CD4-positive, alpha-beta T cell treated with Interferon gamma for 1 hour (primary cell): ENCODE measurements at places on chromosomes 4 and X.

- no peak for DNase-seq
Observed at GRCh38 chrX:69150281-69150960, 14.8 kb downstream of the PJA1 start.

GRCh38 chr4:153140294-153140693, 63.9 kb upstream of the TRIM2 start:
- DNase-seq: no peak

DNA sequence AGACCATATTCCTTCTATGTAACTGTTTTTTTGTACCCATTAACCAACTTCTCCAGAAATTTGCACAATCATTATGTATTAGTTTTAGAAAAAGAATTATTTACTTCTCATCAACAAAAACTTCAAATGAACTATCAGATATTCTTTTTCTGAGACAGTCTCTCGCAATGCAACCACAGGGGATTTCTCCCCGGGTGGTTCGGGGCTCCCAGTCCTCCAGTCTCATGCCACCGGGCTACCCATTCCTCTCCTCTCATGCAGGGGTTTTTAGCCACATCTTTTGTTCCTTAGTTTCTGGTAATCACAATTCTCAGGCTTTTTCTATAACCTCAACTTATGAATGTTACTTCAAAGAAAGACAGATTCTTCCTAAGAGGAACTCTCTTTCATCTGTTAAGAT, 46.6 kb upstream of the CLNK start:
- no peak for DNase-seq

DNA sequence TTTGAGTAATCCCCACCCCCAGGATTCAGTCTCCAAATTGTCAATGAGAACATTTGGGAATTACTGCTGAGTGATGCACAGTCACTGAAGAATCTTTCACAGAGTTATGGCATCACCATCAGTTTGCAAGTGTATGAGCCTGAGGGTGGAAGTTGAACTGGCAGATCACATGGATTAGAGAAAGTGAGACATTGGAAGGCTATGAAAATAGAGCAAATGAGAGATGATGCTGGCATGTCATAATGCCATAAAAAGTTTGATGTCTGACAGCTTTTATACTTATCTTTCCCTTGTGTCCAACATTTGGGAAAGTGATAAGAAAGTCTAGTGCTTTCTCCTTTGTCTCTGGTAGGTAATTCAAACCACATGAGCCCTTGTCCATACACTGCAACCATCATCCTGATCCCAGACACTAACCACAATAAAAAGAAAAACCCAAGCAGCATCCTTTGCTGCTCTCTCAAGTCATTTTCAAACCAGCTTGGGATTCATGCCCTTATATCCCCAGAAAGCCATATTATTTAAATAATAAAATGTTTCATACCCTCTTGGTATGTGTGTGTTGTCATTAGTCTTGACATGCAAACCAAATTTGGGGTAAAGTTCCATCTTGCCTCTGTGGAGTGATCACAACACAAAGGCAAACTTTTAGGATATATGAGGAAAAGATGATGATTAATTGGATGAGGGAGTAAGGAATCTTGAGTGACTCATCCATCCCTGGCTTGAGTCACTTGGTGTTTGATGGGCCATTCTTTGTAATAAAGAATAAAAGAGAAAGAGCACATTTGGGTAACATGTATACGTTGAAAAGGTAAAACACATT, 438.9 kb downstream of the GRXCR1 start:
- no peak for DNase-seq

DNA sequence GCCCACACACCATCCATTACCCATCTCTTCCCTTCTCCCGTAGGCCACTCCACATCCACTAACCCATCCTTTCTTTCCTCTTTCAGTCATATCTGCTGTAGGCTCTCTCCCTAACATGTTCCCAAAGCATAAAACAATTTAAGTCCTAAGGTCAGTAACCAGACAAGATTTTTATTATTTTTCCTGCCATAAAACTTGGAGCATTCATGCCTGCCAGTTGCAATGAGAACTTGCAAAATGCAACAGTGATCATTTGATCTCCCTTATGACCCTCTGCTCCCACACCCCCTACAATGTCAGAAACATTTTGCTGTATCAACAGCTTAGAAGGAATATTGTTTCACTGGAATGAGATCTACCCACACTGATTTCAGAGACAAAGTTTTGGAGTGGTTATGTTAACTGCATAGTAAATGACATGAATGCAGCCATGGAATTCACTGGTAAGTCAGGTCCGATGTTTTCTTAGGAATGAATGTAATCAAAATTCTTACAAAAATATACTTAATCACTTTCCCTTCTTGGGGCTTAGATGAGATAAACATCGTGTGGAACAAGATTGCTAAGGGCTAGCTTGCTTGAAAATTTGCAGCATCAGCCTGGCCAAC, 5.7 kb downstream of the NIPAL1 start:
- DNase-seq: no peak

DNA sequence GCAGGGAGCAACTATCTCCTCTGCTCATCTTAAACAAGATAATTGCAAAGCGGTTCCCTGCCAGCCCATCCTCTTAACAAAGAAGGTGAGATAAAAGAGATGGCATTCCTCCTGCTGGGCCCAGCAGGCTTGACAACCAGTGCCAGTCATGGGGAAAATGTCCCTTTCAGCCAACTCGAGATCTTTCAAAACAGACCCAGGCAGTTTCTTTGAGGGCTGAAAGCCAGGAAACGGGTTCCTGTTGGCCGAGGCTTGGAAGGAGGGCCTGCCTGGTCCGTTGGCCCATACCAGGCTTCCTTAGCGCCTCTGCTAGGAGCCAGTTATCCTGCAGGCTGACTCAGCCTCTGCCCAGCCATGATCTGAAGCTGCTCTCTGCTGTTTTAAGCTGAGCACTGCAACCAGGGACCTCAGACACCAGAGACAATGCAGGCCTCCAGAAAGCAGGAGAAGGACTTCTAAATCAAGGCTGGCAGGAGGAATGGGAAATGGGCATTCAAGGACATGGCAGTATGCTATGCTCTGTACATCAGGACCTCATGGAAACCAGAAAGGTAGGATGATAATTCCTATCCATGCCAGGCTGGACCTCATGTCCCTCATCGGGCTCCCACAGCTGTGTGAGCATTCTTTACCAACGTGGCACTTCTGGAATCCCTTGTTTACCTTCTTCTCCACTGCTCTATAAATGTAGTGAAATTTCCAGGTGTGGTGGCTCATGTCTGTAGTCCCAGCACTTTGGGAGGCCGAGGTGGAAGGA, 42.4 kb upstream of the SLC2A9 start:
- peak; percentile 51 for DNase-seq

- no peak for DNase-seq
Observed at GRCh38 chr4:21092531-21092930, 392.3 kb downstream of the PACRGL start.

- DNase-seq: no peak
Observed at GRCh38 chr4:56271131-56271530, 116.2 kb downstream of the AASDH start.
